ENCODE measurements at places on chromosomes 5 and 9.

DNA sequence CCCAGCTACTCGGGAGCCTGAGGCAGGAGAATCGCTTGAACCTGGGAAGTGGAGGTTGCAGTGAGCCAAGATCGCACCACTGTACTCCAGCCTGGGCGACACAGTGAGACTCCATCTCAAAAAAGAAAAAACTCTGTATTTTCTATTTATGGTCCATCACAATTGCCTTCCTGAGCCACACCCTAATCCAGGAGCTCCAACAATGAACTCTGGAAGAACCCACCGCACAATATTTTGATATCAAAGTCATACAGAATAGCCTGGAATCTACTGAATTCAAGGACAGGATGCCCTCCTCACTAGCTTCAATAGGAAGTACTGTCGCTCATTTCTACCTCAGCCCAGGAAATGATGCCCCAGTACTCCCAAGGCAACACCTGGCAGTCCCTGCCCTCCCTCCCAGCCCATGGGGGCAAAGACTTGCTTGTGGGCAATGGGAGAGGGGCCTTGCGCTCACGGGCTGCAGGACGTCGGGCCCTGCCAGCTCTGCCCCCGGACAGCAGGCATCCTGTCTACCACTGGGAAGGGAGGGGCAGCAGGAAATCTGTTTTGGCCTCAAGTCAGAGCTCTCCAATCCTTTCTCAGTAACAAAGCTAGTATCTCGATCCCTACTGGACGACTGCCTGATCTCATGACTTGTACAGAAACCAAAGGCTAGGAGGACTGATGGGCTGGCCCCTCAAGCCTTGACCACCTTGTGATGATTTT, 19.7 kb downstream of the UBAC1 start:
- DNase-seq: no peak

DNA sequence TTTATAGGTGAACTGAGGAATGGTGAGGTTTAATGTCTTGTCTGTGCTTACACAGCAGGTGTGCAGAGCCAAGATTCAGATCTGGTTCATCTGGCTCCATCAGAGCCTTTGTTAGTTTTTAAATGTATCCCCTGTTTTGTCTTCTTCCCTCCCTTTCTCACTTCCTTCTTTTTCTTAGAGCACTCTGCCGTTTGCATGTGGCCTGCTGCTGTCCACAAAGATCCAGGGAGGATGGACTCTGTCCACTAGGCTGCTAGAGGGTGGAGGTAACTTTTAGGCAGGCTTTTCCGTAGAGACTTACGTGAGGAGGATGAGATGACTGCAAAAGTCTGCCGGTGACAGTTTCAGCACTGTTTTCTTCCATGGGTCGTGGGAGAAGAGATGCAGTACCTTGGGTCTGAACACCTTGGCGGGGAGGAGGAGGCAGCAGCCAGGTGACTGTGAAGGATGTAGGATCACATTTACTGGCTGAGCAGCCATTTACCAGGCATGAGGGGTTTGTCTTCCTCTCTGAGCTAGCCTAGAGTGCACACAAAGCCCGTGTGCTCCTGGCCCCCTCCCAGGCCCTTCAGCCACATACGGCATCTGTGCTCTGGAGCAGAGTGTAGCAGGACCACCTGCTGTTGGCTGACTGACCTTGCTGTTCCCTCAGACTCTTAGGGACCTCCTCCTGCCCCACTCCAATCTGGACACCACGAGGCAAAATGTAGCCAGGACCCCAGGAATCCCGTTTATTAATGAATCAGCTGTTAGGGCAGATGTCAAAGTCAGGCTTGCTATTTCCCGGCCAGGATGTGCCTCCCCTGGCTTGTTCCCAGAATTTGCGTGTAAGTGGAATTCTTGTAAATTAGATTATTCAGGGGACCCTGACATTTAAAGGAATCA, 1.8 kb downstream of the NTMT1 start:
- DNase-seq: no peak

DNA sequence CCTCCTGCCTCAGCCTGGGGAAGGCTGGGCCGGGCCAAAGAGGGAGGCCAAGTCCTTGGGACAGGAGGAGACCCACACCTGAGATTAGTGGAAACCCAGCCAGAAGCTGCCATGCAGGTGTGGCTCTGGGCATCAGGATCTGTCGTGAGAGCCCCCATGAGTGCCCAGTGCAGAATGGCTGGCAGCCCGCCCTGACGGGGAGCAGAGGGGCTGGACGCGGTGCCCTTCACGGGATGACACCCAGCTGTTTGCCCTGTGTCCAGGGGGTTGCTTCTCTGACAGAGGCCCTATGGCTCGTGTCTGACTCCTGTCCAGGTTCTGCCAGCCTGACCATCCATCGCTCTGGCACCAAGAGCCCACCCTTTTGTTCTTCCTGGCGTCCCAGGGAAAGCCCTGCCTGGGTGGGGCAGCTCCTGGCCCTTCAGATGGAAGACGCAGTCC, 8.5 kb downstream of the DIPK1B start:
- DNase-seq: no peak

DNA sequence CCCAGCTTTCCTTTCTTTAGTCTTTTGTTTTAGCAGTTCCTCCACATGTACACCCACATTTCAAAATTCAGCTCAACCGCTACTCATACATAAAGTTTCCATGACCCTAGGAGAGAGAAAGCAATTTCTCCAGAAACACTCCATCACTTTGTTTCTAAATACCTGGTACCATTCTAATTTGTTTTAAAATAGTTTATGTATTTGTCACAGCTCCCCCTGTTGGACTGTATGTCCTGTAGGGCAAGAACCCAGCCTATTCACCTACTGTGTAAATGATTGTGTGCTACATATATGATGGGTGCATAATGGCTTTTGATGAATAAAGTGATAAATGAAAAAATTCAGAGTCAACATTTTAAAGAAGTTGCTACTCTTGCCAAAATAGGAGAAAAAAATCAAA, 139.1 kb downstream of the COX7C start:
- DNase-seq: no peak

GRCh38 chr5:149618581-149619248, 37.4 kb downstream of the ARHGEF37 start:
- no peak for DNase-seq

DNA sequence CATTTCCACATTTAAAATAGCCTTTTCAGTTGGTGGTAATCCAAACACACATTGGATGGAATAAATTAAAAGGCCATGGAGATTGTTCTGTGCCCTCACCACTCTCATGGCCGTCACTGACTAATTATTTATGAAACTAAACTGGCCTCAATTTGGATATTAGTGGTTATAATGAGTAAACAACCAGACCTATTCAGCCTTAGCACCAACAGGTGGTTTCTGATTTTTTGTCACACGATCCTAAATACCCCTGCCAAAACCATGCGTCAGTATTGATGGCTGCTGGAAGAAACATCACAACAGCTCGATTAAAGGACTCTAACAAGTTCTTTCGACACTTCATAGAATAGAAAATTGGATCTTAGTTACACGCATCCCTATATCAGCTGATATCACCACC, 276.0 kb upstream of the DAP start:
- DNase-seq: no peak

DNA sequence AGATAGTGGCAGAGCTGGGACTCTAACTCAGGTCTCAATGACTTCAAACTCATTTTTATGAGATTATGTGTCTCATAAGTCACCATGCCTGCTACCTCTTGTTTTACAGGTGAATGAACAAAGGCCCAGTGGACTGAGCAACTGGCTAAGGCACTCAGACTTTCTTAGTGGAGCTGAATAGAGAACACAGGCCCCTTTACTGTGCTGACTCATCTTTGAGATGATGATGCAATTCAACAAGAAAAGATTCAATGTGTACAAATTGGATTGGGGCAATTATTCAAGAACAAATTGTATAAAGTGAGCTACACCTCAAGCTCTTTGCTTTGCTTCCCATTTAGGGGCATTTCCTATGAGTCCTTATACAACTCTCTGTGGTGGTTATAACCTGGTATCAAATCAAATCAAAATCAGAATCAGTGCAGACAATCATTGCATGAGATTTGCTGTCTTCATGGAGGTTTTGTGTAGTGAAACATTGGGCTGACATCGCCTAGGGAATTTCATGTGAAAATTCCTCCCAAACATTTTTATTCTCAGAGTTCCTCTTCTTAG, 84.3 kb upstream of the PPP2R2B start:
- DNase-seq: no peak

DNA sequence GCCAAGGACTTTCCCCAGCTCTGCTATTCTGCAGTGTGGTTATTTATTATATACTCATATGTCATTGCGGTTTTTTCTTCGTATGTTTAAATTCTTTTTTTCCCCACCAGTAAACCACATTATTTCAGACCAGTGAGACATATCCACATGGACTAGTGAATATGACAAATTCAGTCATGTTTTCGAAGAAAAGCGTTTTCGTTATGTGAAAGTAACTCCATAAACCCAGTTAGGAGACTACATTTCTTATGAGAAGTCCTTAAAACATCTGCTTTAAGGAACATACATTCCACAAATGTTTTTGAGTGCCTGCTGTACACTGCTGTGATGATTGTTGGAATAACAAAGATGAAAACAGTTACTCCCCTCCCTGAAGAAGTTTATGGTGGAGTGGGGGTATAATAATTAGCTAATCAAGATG, 591.8 kb upstream of the CLINT1 start:
- DNase-seq: no peak

DNA sequence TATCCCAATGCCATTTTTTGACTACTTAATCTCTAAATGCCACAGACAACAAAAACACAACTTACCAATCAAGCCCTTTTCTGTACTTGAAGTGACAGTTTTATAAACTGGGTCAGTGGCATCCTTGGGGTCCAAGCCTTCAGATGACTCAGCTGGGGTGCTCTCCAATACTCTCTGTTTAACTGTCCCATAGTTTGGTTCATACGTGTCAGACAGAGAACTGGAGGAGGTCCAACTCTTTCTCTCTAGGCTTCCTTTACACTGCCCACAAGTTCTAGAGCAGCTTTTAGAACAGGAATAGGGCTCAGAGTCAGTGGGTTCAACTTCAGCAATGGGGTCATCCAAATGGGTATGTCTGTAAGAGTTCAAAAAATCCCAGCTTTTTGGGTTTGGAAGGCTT, 166.9 kb downstream of the CDC42SE2 start:
- no peak for DNase-seq

DNA sequence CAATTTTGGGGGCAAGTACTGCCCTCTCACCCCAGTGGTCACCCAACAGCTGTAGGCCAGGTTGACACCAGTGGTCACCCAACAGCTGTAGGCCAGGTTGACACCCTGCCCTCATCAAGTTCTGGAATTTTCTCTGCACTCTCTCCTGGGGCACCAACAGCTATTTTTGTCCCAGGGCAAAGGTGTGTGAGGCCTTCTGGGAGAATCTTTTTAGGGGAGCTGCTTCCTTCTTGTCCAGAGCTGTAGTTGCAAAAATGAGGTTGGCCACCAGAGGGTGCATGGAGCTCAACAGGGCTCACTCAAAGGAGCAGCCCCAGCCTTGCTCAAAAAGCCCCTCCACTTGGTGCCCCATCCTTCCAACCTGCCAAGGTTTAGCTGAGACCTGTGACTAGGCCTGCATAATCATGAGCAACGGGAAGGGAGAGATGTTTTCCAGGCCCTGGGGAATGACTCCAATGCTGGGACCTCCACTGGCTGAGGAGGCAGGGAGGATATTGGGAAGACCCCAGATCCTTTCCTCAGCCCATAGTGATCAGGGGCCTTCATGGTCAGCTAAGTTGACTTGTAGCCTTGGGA, 10.6 kb upstream of the P4HA2 start:
- DNase-seq: peak; percentile 34

DNA sequence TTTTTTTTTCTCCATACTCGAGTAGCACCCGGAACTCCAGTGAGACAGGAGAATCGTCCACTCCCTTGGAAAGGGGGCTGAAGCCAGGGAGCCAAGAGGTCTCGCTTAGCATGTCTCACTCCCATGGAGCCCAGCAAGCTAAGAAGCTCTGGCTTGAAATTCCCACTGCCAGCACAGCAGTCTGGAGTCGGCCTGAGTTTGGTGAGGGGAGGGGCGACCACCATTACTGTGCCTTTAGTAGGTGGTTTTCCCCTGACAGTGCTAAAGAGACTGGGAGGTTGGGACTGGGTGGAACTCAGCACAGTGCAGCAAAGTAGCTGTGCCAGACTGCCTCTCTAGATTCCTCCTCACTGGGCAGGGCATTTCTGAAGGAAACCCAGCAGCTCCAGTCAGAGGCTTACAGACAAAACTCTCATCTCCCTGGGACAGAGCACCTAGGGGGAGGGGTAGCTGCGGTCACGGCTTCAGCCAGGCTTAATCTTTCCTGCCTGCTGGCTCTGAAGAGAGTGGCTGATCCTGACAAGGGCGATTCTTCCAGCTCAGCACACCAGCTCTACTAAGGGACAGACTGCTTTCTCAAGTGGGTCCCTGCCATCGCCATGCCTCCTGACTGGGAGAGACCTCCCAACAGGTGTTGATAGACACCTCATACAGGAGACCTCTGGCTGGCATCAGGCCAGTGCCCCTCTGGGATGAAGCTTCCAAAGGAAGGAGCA, 414.5 kb upstream of the ZNF608 start:
- DNase-seq: no peak

DNA sequence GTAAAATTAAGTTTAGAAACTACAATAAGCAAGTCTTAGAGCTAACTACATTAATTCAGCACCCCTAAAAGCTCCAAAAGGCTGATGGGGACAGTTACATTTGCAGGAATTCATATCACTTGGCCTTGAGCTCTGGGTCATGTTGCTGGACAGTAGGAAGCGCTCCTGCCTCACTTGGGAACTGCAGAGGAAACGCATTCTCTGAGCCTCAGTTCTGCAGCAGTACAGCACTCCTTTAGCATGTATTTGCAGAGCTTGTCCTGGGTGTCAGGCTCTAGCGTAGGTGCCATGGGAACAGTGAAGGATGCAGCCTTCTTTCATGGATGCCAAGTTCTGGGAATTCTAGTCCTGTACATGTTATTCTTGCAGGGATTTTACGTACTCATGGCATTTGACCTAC, 710.4 kb downstream of the IRX1 start:
- DNase-seq: no peak

GRCh38 chr9:32955655-32956478, 45.6 kb downstream of the APTX start:
- no peak for DNase-seq

DNA sequence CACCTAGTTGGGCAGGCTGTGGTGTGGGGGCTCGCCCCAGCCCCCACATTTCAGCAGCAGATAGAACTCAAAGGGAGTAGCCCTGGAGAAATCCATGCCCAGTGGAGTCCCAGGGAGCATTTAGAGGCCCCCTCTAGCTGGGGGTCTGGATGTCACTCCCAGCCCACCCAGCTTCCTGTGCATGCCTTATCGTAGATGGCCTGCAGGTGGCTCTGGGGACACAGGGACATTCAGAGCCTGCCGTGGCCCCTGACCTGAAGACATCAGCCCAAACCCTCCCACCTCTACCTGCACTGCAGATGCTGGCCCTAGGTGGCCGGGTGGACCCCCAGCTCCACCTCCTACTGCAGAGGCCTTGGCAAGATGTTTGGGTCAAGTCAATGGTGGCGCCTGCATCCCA, 49.0 kb upstream of the LMX1B start:
- DNase-seq: no peak
